Progenitor cell of endocrine pancreas (in vitro differentiated cells): ENCODE measurements at places on chromosomes 2 and 18. TPM values are rescaled to one million over a fixed set of nuclear protein-coding genes. Genes with fewer than 3 reads are reported as not detected.

GRCh38 chr2:30511122-30512083, 64.4 kb downstream of the LCLAT1 start:
- no peak for DNase-seq

- no peak for DNase-seq
Observed at GRCh38 chr2:240989451-240990265, 8.8 kb upstream of the SNED1 start.

GRCh38 chr2:104857262-104858005, 3.5 kb downstream of the POU3F3 start:
- DNase-seq = no peak

DNA sequence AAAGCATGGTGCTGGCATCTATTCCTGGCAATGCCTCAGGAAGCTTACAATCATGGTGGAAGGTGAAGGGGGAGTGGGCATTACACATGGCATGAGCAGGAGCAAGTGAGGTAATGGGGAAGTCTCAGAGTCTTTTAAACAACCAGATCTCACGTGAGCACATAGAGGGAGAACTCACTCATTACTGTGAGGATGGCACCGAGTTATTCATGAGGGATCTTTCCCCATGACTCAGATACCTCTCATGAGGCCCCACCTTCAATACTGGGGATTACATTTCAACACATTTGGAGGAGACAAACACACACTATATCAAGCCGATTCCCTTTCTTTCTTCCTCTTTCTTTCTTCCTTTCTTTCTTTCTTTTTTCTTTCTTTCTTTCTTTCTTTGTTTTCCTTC, 47.9 kb upstream of the FANCL start:
- no peak for DNase-seq

DNA sequence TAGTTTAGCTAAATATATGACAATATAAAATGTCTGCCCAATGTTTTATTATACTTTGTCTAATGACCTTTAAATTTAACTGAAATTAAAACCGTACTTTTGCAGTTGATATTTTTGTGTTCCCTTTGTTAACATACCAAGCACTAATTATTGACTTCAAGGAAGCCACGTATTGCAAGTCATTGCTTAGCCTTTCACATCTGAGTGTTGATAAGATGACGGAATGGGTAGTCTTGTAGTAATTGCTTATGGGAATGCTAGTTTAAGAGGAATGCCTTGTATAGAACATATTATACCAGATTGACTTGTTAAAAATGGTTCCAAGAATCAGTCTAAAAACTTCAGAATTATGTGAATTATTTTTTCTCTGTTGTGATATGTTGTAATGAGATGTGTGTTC, 14.0 kb upstream of the ELAC1 start:
- no peak for DNase-seq

GRCh38 chr18:80232710-80233109, 14.6 kb downstream of the PARD6G start:
- DNase-seq = no peak

DNA sequence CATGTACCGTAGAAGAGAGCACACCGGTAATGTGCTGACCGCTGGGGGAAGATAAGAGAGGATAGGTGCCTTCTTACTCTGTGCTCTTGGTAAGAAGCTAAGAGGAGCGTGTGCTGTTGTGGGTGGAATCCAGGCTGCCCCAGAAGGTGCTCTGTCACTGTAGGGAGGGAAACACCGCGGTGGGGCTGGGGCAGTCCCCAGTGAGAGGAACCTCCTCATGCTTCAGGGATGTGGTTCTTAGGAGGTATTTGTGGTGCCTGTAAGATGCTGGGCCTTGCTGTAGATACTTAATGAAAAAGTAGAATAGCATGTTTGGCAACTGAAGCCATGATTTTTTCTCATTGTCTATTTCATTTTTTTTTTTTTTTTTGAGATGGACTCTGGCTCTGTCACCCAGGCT, 1.1 kb downstream of the COLEC11 start:
- DNase-seq = no peak

DNA sequence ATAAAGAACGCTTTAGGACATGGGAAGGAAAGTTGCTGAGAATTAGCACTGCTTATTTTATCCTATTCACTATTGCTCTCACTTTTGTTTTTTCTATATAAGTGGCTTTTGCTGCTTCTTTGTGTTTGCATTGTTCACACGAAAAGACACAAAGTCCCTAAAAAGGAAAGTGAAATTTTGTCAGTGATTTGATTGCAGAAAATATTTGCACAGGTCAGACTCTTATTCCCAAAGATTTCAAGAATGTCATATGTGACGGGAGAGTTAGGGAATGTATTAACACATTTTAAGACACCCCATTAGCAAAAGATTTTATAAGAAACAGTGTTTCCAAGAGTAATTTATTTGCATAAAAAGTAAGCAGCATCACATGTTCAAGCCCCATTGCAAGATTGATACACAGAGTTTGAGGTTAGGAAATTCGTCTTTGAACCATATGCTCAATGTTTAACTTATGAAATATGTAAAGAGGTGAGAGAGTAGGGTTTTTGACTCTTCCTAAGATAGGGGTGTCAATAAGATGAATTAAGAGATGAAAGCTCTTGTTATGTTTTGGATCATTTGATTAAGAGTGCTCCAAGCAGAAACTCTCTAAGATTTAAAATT, 57.0 kb downstream of the CCDC102B start:
- DNase-seq = no peak

DNA sequence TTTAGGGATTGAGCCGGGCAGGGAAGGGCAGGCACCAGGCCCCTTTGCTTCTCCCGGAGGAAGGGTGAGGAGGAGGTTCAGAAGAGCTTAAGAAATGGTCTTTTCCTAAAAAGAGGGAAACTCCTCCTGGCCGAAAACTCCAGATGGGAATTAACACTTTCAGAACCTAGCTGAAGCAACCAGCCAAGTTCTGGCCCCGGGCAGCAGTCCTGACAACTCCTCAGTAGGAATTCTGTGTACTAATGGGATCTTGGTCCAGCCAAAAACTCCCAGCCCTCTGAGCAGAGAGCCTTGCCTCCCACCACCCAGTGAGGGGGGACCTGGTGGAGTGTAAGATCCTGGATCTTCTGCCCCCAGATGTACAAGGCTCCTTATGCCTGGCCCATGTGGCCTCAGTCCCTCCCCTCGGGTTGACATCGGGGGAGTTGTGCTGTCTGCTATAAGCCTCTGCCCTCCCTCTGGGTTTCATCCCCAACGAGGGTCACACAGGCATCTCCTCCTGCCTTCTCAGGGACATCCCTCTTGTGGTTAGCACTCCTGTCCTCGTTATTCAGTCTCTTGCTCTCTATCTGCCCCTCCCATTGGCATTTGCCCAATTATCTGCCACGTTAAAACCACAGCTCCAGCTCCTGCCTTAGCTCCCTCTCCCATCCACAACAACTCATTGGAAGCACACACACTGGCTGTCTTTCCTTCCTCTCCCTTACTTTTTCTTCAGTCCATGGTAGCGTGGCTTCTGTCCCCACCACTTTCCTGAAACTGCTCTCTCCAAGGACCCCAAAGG, 184.6 kb downstream of the CYP26B1 start:
- DNase-seq = no peak

DNA sequence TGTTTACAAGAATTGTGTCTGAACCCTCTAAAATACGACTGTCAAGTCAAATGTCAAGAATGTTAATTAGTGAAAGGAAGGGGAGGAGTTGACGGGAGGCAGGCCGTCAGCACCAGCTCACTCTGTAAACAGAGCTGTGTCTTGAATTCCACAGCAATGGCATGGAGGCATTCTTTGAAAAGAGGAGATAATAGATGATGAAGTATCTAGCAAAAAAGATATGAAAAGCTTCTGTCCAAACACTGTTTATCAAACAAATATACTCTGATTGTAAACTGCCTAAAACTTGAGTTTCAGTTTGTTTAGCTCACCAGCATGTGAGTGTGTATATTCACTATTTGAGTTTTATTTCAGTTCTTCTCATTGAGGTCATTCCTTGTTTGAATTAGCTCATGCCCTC, 94.7 kb upstream of the CDC42EP3 start:
- no peak for DNase-seq

- DNase-seq = no peak
Observed at GRCh38 chr2:64114063-64114911, 29.9 kb downstream of the PELI1 start.

Gene SRD5A2
- 0.07 TPM in 1 of 2 replicates, not detected in the other for total RNA-seq

Gene PCGF1
- total RNA-seq = 23.3 and 24.4 TPM in 2 replicates

Gene LRRC30
- not detected in 2 replicates for total RNA-seq
